ENCODE measurements at places on chromosomes 7 and 10.
A peak's percentile ranks its signal among the peaks of the same experiment; 100 is the strongest.

DNA sequence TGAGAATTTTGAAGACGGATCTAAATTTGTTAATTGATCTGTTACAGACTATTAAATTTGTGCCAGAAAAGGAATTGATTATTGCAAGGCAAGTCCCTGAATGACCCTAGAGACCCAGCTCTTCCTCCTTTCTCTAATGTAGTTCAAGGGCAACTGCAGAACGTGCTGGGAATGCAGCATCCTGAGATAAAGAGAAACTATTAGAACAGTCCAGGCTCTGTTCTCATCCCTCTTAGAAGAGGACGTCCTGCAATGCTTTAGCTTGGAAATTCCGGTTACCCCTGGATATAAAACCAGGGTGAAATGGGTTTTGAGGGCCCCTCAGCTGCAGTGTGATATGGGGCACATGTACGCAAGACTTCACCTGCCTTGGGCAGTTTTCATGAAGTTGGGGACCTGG, 67.3 kb downstream of the PTN start:
- no peak for DNase-seq

- peak; percentile 39 for DNase-seq
Observed at GRCh38 chr7:140841166-140841715, 83.5 kb downstream of the BRAF start.

- DNase-seq, result no peak
Observed at GRCh38 chr10:73941300-73941699, 30.4 kb downstream of the PLAU start.

DNA sequence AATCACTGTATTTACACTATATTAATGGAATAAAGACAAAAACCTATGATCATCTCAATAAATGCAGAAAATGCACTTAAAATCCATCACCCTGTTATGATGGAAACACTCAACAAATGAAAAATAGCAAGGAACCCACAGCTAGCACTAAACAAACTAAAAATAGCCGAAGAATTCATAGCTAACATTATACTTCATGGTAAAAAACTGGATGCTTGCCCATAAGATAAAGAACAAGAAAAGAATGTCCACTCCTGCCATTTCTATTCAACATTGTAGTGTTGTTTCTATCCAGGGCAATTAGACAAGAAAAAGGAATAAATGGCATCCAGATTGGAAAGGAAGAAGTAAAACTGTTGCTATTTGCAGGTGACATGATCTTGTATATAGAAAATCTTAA, 142.1 kb downstream of the STK31 start:
- DNase-seq, result no peak

DNA sequence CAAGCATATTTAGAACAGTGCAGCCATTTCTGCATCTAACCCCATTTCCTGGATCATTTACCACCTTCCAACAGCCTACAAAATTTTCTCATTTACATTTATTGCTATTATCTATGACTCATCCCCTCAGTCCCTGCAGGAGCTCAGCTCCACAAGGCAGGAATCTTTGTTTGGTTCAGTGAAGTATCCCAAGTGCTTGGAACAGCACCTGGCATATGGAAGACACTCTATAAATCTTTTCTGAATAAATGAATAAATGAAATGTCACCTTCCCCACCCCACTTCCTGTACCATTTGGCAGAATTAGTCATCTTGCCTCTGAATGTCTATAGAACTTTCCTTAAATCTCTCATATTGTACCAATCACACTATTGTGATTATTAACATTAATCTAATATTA, 110.7 kb downstream of the HIP1 start:
- no peak for DNase-seq

GRCh38 chr7:51308265-51308664, 8.3 kb downstream of the COBL start:
- no peak for DNase-seq

DNA sequence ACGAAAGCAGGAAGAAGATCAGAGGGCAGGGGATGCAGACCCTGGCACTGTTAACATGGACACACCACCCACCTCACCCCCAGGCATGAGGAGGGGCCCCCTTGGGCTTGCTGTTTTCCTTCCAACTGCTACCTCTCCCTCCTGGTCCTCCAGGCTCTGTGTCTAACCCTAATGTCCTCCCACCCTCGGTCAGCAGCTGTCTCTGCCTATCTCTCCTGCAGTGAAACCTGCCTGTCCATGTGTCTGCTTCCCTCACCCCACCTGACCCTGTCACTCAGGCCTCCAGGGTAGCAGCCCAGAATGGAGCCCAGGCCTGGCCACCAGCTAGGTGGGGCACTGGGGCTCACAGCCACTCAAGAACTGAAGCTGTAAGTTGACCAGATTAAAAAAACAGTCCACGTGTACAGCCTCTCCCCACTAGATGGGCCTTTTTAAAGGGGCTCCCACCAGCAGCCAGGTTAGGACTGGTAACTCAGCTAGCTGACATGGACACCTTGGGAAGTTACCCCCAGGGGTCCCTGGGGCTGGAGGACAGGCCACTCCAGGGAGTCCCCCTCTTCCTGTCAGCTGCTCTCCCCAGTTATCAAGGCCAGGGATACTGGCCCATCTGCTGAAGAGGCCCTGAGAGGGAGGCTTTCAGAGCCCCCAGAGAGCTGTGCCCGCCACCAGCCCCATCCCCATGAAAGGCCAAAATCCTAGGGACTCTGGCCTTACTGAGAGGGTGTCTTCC, 1.5 kb downstream of the SMARCD3 start:
- no peak for DNase-seq

DNA sequence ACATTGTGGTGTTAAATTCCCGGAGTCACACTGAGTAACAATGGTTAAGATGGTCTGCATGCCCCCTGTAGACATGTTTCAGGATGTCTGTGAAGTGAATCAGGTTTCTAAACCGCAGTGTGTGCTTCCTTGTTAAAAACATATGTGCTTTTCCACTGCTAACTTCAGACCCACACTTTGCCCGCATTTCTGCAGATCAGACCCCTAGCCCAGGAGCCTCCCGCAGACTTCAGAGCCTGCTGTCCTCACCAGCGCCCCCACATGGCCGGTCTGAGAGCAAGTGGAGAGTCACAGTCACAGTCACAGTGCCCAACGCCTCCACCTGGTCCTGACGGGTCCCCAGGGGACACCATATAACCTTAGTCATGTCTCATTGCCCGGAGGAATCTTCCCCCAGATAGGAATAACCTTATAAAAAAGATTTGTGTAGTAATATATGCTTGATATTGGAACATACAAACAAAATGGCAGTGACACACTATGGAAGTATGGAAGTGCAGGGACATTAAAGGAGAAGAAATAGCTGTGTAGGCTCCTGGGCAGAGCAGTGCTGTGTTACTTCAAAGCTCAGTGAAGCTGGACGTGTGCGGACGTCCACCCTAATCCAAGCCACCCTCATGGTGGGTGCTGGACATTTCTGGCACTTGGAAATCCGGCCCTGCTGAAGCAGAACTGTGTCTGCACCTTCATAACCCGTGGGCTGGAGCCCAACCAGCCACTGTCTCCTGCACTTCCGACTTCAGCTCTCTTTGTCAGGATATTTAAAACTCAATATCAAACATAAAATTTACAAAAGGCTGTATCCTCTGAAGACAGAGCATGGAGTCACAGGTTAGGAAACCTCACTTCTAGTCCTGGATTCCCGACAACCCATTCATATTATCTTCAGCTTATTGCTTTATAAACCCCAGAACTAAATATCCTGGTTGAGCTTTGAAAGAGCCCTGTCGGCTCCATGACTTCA, 29.0 kb downstream of the GSTO2 start:
- DNase-seq, result no peak

DNA sequence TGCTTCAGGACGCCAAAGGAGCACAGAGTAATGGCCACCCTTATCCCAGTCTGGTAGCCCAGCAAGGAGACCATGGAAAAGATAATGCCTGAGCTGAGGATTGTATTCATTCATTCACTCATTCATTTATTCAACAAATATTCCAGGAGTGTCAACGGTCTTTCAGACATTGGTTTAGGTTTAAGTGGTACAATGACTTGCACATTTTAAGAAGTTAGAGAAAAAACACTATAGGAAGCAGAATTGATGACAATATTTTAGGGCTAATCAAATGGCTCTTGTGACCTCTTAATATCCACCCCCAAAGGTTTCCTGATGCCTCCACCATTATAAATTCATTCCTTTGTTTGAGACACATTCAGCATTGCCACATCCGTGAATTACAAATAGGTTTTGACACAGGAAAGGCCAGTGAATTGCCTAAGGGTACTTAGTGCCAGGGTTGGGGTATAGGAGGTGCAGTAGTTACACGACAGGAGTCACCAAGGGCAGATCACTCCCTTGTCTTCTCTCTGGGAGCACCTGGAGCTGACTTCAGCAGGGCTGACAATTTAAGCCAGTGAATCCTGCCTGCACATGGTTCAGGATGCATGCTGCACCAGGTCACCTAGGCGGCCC, 269.5 kb downstream of the CREB5 start:
- DNase-seq, result no peak

DNA sequence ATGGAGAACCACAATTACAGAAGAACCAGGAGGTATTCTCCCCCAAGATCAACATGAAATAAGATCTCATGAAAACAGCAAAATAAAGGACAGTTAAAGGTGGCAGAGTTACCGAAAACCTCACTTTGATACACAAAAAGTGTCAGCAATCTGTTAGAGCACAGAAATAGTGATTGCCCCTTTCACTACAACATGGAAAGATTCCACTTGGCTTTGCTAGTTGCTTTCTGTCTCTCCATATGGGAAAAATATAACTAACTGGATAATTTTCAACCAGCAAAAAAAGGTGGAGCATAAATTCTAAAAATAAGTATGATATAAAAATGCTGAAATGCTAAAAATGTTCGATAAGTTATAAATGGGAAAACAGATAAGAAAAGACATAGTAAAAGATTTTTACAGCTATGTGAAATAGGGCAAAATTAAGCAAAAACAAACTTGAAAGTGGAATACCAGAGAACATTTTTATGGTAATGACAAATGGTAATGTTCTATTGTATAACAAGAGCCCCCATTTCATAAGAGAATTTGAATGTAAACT, 90.2 kb downstream of the GPR85 start:
- no peak for DNase-seq
